ENCODE measurements at places on chromosomes 1 and 21.

DNA sequence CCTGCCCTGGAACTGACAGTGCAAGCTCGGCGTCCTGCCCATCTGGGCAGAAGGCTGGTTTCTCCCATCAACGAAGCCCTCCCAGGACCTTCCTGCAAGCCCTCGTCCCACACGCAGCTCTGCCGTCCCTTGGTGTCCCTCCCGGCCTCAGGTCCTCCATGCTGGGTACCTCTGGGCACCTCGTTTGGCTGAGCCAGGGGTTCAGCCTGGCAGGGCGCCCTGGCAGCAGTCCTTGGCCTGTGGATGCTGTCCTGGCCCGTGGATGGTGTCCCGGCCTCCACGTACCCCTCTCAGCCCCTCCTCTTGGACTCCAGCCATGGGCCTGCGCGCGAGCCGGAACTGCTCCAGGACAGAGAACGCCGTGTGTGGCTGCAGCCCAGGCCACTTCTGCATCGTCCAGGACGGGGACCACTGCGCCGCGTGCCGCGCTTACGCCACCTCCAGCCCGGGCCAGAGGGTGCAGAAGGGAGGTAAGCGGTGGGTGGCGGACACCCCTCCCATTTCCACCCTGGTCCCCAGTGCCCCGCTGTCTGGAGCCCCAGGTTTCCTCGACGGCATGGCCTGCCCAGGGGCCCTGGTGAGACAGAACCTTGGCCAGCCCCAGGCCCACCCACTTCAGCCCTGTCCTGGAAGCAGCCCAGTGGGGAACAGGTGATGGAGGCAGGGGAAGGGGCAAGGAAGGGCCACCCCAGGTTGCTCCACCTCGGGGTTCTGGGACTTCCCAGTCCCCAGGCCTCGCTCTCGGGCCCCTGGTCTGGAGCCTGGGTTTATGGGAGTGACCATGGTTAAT is 3.5 kb downstream of the TNFRSF14 start:
- no peak for DNase-seq

DNA sequence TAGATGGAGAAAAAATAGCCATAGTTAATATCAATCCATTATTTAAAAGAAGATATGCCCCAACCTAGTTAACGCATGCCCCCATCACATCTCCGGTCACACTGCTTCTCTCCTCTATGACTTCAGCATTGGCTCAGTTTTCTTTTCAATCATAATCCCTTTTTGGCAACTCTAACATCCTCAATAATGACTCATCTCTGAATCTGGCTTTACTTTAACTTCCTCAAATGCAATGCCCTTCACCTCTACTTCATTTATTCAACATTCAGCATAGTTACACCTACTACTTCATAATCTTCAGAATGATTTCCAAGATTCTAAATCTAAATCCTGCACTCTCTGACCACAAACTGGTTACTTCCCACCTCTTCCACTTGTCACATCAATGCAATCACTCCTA is 417.3 kb downstream of the USH2A start:
- no peak for DNase-seq

- no peak for DNase-seq
Observed at GRCh38 chr1:162535501-162535900, 26.0 kb upstream of the UAP1 start.

DNA sequence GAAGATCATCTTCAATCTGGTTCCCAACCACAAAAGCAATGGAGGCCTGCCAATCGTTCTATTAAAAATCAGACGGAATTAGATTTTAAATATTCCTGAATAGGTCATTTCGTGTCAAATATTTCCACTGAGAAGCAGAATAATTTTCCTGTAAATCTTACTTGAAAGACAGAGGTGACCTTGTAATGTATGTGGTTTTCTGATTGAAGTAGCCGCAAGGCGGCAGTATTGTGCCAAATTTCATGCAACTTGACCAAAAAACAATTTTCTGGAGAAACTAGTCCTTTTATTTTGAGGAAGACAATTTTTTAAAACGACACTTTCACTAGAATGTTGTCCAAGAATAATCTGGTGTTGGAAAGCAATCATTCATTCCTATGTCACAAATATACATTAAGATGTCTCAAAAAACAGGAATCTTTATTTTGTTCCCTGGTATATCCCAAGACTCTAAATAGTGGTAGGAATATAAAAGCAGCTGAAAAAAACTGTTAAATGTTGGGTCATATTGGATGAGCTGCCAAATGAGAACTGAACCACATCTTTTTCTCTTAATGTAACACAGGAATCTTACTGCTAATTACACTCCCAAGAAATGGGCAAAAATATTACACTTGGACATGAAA is 33.6 kb downstream of the SPAG17 start:
- no peak for DNase-seq

GRCh38 chr1:2360588-2361364 is 30.6 kb downstream of the MORN1 start:
- no peak for DNase-seq
